Cerebellar nuclear complex (tissue), 1 donor: ENCODE measurements at places on chromosomes 2 and 18.

DNA sequence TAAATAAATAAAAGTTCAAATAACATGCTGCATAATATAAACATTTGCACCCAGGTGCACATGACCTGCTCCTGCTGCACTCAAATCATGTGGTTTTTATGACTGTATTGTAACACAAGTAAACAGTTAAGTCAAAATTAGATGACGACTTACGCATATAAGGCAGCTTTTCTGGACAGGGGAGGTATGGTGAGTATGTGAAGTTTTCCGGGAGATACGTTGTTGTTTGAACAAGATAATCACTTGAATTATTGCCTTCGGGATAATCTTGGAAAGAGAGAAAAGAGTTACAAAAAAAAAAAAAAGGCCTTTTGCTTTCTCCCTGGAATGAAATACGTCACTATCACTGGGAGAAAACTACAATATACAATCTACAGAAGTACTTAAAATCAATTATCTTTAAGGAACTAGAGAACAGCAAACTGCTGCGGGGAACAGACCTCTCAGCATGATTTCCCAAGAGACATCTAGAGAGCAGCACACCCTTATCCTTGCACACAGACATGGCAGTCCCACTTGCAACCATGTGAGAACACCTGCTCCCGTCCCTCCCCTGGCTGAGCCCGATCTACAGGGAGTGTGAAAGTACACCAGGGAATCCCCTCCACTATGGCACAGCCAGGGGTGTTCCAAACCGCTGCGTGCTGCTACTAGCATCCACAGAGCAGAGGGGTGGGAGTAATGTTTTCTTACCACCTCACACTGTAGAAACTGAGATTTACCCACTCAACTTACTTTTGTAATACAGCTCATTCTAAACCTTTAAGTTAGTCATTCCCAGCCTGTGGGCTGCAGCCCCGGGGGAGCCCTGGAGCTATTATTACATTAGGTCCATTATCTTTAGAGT lies 26.3 kb downstream of the B4GALT6 start:
- DNase-seq, result no peak

DNA sequence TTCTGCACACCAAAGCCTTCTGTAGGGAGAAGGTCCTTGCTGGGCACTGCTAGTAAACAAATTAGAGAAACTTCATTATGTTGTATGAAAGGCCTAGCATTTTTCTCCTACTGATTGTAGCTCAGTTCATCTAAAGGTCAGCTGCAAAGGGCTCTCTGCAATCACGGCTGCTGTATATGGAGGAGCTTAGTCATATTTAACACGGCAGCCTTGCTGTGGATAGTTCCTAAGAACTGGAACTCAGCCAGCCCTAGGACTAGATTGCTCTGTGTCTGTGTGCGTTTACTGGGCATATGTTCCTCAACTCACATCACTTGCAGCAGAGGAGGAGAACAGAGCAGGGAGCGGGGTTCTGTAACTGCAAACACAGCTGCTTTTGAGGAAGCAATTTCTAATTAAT lies 1103.9 kb upstream of the KLHL29 start:
- DNase-seq, result no peak

DNA sequence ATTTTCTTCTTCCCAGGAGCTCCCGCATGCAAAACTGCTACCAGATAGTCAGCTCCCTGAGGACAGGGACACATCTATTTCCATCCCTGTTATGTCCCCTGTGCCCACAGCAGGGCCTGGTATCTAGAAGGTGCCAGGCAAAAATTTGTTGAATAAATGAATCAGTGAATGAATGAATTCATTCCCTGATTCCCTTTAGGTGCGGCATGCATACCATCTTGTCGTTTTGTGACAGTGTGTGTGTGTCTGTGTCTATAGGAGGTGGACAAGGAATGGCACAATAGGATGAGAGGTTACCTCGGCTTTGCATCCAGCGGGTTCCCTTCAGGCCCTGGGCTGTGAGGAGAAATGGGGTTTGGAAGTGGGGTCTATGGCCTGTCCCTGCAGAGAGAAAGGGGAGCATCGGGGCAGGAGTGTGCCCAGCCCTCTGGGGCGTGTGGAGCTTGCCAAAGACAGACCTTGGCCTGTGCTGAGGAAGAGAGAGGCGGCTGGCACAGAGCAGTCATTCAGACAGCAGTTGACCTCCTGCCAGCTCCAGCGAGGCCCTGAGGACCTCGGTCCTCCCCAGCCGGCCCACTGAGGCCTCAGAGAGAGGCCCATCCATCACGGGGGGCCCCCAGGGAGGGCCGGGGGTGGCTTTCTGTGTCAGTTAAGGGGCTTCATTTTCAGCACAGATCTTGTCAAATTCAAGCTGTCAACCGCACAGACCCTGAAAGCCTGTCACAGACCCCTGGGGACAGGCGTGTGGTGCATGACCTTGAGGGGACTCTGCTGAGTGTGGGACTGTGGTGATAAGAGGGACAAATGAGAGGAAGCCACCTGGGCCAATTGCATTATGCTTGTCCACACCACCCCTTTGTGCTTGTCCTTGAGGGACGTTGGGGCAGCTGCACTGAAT lies 125.9 kb upstream of the CXCR4 start:
- DNase-seq, result no peak

- no peak for DNase-seq
Observed at GRCh38 chr18:32405588-32405987, 65.1 kb downstream of the GAREM1 start.

DNA sequence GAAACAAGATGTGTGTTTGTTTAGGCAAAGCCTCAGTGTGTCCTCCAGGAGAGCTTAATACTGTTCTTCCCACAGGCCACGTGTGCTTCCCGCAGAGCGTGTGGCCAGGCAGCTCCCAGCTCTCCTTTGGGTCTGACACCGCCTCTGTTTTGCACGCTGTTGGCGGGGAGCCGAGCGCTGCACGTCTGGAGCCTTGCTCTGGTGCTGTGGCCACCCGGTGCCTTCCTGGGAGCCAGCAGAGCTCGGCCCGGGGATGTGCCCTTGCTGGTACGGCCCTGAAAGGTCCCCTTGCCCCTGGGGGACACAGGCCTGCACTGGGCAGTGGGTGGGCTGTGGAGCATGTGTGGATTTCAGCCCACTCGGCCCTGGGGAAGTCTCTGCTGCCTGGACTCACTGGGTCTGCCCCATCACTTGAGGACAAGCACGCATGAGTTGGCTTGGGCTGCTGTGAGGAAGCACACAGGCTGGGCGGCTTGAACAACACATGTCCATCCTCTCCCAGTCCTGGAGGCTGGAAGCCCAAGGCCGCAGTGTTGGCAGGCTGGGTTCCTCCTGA lies 160.7 kb upstream of the HDAC4 start:
- DNase-seq, result no peak

DNA sequence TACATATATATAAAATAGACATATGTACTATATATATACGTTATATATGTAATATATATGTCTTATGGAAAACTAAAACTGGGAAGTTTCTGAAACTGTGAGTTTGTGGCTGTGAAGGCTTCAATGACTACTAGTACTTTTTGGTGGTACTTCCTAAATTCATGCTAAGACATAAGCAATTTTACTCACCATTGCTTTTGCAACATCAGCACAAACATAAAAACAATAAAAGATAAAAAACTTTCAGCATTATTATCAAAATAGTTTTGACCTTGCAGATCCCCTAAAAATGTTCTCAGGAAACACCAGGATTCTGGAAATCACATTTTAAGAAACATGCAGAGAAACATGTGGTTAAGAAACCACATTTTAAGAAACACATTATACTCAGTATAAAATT lies 269.9 kb downstream of the PID1 start:
- no peak for DNase-seq

GRCh38 chr2:164896634-164897355 lies 55.2 kb upstream of the COBLL1 start:
- no peak for DNase-seq
